ENCODE measurements at places on chromosomes 12 and 14.

DNA sequence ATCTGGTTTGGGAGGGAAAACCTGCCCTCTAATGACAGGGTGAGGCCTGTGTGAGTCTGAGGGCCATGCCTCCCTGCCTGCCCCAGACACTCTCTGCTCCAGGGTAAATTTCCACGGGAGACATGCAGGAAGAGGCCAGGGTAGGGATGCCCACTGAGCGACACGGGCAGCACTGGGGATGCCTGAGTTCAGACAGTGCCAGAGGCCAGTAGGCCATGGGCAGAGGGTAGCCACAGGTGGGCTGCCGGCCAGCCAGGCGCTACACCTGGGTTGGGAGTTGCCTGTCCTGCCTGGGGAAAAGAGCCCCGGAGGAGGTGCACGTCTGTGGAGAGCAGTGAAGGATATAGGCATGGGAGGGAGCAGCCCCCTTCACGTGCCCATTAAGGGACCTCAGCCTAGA is 3.6 kb downstream of the SERPINA12 start:
- DNase-seq: no peak

DNA sequence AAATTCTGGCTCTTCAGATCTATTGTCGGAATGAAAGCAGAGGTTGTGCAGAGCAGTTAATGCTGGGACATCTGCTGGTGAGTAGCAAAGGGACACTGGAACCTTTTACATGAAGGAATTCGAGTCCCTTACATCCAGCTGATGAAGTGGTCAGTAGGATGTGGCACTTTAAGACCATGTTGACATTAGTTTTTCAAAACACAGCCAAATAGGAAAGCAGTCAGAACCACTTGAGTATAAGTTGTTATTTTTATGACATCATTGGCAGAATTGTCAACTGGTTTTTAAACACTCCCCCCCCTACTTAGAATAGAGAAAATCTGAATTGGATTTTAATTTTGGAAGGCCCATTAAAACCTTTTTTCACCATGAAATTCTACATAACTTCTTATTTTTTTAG is 46.8 kb upstream of the AMN start:
- DNase-seq: no peak

- DNase-seq: no peak
These were observed 23.8 kb upstream of the TC2N start for GRCh38 chr14:91891101-91891500.

GRCh38 chr14:77290705-77291104 is 19.7 kb upstream of the NGB start:
- no peak for DNase-seq

- DNase-seq: no peak
These were observed 72.2 kb downstream of the DDX51 start for GRCh38 chr12:132071830-132072384.

GRCh38 chr14:99773521-99774497 is 19.4 kb upstream of the EML1 start:
- no peak for DNase-seq

- no peak for DNase-seq
These were observed 372.8 kb upstream of the PRICKLE1 start for GRCh38 chr12:42962384-42962783.

DNA sequence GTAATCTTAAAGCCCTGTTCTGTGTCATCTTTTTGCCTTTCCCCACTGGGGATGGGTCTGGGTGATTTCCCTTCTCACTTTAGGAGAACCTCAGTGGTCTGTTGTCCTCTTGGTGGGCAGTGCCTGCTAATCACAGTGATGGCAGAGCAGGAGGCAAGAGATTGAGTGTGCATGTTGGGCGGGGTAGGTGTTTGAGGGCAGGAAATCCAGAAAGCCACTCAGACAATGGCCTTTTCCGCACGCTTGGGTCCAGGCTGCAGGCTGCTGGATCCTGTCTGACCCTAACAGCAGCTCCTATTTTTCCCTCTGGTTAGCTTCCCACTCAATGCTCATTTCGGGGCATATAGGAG is 13.7 kb upstream of the ITGA5 start:
- DNase-seq: no peak

DNA sequence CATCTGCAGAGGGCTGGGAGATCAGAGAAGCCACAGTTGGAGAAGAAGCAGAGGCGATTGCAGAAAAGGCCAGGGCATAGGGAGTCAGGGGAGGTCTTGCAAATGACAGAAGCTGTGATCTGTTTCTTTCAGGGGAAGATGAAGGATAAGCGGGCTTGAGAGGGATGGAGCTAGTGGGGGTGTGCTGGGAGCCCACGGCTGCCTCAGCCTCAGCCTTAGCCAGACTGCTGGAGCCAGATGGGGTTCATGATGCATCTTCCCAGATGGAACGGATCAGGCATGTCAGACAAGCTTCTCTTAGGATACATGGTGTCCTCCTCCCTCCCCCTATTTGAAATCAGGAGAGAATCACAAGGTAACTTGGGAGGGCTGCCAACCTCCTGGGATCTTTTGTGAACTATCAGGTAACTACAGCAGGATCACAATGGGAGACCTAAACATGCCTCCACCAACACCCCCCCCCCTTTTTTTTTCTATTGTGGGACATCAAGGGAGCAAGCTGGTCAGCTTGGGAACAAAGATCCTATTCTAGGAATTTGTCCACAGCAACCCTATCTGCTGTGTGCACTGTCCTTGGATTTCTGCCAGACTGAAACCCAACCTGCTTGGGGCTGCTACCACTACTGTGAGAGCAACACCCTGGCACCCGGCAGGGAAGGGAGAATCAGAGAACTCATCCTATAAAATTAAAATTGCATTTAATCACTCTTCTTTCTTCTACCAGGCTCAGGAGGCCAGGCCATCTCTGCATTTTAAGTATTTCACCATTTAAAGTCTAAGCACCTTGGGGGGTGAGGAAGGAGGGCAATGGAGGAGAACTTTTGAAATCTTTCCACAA is 10.7 kb upstream of the ATP2A2 start:
- DNase-seq: no peak

GRCh38 chr14:58280954-58281787 is 17.2 kb upstream of the ARID4A start:
- DNase-seq: peak; percentile 44

All from transverse colon (tissue), 4 donors.